Stimulated activated CD8-positive, alpha-beta memory T cell treated with anti-CD3 and anti-CD28 coated beads, Interleukin-12 subunit alpha, Interleukin-12 subunit beta, amount 100 ng/mL, for 4 hours (primary cell): ENCODE measurements at places on chromosomes 13 and 19.

DNA sequence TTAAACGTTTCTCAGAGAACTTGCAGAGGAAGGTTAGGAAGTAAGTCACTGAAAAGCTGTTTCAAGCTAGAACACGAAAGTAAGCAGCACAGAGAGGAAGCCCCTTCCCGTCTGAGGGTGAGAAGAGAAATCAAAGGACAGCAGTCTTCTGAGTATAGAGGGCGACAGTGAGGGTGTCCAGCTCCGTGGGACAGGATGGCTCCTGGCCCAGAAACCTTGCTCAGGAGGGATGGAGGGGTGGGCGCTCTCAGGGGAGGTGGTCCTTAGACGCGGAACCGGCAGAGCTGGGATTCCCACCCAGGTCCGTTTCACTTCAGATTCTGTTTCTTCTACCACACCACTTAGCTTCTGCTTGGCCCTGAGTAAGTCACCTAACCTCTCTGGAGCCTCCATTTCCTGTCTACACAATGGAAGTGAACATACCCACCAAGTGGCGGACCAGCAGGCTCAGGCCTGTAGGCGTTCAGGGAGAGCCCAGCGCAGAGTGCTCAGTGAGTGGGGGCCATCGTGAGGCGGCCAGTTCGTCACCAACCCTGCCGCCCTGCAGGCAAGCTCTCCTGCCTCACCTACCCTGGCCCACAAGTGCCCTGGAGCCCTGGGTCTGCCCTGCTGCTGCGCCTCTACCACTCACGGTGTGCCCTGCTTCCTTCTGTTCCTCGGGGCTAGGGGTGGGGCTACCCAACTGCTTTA lies 5.5 kb upstream of the RSPH6A start:
- no peak for DNase-seq

- no peak for DNase-seq
Observed at GRCh38 chr19:42498169-42498757, 30.0 kb downstream of the CEACAM1 start.

- no peak for DNase-seq
Observed at GRCh38 chr19:28403690-28404089, 809.3 kb downstream of the UQCRFS1 start.

GRCh38 chr13:80870186-80870585 lies 529.3 kb upstream of the SPRY2 start:
- no peak for DNase-seq

GRCh38 chr13:35926859-35927530 lies 204.2 kb downstream of the DCLK1 start:
- DNase-seq: no peak

DNA sequence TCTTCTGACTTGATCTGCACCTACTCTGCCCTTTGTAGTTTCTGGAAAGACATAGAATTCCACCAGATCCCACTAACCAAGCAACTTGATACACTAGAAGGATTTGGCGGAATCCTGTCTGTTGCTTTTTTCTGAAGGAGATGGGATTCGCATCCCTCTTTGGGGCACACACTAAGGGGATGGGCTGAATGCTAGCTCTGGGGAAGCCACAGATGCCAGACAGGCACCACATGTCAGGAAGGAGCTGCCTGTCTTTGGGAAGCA lies 52.1 kb downstream of the SERP2 start:
- DNase-seq: no peak

- DNase-seq: no peak
Observed at GRCh38 chr19:49488046-49488862, 846 bp downstream of the RPL13A start.

DNA sequence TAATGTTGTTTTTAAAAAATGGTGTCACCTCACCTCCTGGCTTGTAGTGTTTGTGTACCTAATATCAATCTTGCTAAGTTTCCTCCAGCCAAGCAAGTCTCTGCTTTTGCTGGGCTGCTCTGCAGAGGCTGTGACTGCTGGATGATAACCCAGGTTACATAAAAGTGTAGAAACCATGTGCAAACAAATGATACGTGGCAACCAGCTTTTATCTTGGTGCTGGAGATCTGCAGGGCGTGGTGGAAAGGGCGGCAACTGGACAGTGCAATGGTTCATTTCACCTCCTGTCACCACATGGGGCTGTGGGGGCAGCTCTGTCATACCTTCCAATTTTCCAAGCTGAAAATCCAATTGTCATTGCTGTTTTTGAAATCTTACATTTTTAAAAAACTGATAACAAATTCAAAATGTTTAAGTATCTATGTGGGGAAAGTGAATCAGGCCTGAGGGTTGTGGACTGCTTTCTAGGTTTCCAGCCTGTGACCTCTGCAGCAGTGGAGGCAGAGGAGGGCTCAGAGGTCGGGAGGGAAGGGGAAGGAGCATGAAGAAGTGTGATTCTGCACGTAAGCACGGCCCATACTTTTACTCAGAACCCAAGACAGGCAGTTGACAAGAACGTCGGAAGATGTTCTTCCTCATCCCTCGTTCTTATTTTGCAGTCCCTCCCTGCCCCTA lies 9.7 kb downstream of the GPR42 start:
- no peak for DNase-seq

- no peak for DNase-seq
Observed at GRCh38 chr13:51520524-51520923, 63.7 kb upstream of the WDFY2 start.

- no peak for DNase-seq
Observed at GRCh38 chr13:45482571-45483173, 17.9 kb downstream of the COG3 start.

DNA sequence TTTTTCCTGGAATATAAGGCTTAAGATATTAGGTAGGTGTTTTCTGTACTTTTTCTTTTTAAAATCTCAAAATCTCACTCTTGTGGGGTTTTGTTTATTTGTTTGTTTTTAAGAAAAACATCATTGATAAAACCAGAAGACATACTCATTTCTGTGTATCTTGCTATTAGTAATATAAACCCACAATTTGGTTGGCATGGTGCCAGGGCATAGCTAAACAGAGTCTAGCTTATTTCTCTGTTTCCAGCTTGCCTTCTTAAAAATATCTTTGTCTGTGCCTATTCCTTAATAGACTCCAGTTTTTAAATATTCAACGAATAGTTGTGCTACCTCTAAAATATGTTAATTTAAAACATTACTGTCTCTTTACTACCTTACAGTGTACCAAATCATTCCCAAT lies 1121.9 kb upstream of the PCDH20 start:
- no peak for DNase-seq

DNA sequence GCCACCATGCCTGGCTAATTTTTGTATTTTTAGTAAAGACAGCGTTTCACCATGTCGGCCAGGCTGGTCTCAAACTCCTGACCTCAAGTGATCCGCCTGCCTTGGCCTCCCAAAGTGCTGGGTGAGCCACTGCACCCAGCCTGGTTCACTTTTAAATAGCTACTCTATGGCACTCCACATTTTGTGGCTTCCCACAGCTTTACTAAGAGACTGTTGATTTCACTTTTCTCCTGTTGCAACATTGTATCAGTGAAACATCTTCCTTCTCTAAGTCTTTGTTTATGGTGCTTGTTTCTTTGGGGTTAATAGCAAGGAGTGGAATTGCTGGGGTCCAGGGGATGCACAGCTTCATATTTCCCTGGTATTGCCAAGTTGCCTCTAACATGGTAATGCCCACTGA lies 12.3 kb downstream of the TMEM38A start:
- DNase-seq: no peak

DNA sequence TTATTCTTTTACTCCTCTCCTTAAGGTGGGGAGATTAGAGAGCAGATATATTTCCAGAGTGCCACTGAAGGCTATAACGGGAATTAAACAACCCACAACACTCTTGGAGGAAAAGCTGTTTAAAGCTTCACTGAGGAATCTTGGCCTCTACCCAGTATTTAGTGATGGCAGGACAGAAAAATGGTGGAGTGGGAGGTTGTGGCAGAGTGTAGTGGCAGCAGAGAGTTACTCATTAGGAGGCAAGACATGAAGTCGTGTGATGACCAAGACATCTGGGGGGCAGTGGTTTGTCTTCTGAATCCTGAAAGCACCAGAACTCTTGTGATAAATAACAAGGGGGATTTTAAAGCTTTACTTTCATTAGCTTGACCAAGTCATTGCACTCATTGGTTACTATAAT lies 563.5 kb upstream of the SLITRK5 start:
- no peak for DNase-seq

DNA sequence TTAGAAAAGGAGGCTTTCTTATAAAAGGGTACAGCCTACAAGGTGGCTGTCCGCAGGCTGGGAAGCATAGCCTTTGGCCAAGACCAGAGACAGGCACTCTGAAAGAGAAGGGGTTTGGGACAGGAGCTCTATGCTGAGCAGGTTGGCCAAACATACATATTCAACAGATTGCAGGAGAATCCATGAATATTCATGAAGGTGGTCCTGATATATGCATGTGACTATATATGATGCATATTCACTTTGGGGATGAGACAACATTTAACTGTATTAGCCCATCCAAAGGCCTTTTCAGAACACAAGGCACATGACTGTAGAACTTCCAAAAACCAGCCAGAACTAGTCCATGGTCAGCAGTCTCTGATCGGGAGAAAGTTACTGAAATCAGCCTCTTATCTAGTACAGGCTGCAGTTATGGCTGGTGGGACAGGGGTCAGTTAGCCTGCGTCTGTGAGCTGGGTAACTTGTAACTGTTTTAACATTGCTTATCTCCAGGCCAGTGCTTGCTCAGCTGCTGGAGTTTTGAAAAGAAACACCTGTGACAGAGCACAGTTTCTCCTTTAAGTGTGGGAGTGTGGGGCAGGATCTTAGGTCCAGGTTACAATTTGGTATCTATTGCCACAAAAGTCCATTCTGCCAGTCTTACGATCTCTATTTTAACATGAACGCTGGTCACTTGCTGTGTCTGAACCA lies 924.2 kb downstream of the UQCRFS1 start:
- no peak for DNase-seq

DNA sequence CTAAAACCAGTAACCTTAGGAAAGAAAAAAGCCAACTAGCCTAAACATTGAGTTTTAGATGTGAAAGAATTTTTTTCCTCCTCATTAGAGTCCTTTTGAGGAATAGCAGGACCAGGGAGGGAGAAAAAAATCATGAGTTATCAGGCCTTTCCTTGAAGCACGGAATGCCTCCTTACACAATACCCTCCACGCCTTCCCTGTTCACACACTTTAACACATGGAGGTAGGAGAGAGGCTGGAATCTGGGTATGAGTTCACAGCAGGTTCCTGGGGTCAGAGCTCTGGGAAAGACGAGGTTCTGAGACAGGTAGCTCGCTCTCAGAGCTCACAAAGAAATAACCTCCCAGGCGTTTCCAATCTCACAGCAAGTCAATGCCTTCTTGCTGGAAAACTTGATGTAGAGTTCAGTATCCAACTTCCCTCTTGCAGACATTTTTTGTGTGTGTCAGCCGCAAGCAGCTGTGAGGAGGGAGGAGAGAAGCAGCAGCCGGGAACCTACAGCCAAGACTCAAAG lies 716 bp downstream of the ZNF573 start:
- DNase-seq: no peak

GRCh38 chr13:98823442-98823841 lies 71.0 kb upstream of the SLC15A1 start:
- no peak for DNase-seq

DNA sequence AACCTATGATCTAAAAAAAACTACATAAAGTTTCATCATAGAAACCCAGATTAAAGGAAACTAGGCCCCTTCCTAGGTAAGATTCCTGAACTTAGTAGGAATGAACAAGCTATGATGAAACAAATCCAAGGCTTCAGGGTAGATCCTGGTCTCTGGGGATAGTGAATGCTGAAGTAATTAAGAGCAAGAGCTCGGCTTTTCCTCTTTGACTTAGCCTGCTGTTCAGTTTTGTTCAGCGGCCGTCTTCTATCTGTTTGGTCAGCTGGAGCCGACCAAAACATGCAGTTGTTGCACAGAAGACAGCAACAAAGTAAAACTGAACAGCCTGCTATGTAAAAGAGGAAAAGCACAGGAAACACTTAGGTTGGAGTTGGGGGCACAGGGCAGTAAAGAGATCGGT lies 44.1 kb upstream of the RFXAP start:
- no peak for DNase-seq

DNA sequence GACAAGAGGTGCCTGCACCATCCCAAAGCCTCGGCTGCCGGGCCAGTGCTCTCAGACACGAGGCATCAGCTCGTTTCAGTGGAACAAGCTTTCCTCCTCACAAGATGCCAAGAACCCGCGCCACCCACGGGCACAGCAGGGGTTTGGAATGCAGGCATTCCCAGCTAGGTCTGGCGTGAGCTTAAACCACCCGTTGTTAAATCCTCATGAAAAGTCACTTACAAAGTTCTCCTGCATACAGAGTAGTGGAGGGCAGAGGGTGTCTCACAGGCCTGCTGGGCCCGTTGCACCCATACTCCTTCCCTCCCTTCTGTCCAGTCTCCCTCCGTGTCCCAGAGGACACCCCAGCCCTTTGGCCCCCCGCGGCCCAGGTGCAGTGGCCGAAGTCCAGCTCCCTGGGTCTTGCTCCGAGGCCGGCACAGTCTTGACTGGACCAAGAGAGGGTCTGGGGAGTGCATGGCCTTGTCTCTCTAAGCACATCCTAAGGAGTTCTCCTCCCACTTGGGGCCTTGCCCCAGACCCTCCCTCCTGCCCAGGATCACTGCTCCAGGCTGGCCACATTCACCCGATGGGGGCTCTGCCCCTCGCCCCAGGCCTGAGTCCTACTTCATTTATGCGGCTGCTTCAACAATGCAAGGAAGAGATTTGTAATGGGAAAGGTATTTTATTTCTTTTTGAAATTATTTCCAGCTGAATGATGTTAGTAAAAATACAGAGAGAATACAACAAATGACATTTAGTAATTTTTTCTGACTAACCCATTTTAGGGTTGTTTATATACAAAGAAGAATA lies 35.2 kb upstream of the GRTP1 start:
- no peak for DNase-seq

DNA sequence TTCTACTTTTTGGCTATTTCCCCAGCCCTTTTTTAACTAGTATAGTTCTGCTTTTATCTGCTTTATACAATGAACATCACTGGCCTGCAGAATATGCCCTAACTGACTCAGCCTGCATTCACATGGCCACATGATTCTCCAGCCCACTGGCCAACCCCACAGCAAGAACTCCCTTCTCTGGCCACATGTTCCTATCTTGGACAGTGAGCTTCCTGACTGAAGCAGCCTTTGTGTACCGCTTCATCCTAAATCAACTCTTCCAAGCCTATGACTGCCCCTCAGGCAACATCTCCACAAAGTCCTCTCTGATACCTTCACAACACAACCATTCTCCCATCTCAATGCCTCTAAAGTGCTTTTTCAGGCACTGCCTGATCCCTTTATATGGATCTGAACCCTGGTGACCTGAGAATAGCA lies 214.1 kb downstream of the COL4A1 start:
- no peak for DNase-seq

DNA sequence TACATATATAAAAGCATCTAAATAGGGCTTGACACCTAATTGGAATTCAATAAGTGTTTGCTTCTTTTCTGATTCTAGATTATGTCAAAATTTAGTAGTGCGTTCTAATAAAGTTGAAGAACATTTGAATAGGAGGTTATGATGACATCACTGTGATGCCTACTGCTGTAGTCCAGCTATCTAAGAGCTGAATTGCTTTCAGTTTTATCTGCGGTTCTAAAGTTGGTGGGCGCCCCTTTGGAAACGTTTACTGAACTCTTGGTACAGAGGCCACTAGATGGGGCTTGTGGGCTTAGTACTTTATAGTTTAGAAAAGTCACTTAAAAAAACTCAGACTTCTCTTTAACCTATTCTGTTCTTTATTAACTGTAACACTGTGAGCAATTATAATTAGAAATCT lies 776.9 kb downstream of the GPC5 start:
- no peak for DNase-seq

GRCh38 chr13:26300140-26300539 lies 46.2 kb downstream of the CDK8 start:
- no peak for DNase-seq

- DNase-seq: no peak
Observed at GRCh38 chr13:49858178-49858856, 65.8 kb upstream of the KPNA3 start.
